ENCODE measurements at places on chromosomes 16 and 17.

DNA sequence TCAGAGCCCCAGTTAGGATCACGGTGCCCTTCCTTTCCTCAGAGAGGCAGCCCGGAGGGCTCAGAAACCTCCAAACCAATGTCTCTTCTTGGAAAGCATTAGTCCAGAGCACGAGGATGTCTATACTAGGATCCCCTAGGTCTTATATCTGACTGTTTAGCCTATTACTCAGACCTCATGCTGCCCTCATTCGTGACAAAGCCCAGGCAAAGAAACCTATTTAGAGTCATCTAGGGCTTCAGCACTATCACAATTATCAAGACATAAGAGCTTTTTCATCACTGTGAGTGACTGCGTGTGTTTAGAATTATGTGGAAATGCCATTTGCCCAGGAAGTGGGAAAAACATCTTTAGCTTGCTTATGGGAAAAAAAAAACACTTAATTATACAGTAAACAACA, 159.8 kb upstream of the NOL11 start:
- DNase-seq, result peak; percentile 21

GRCh38 chr17:10032118-10032852, 127.2 kb upstream of the RCVRN start:
- no peak for DNase-seq

GRCh38 chr16:57725151-57725550, 10.4 kb upstream of the KATNB1 start:
- no peak for DNase-seq

GRCh38 chr17:45316434-45317110, at the start of gene MAP3K14:
Gene MAP3K14, minus strand, starts transcription at chr17:45317020. Its CDS starts 26,275 bp downstream, at chr17:45290745.
- DNase-seq, result peak; percentile 79

GRCh38 chr17:19262650-19263631, 25.8 kb downstream of the EPN2 start:
- DNase-seq, result peak; percentile 41

- no peak for DNase-seq
These were observed 95.0 kb downstream of the PRKCB start for GRCh38 chr16:23930791-23931190.

GRCh38 chr17:17780922-17781590, 55.7 kb downstream of the SREBF1 start:
- no peak for DNase-seq

GRCh38 chr17:77319211-77320043, 178.7 kb downstream of the SEC14L1 start:
- peak; percentile 92 for DNase-seq

DNA sequence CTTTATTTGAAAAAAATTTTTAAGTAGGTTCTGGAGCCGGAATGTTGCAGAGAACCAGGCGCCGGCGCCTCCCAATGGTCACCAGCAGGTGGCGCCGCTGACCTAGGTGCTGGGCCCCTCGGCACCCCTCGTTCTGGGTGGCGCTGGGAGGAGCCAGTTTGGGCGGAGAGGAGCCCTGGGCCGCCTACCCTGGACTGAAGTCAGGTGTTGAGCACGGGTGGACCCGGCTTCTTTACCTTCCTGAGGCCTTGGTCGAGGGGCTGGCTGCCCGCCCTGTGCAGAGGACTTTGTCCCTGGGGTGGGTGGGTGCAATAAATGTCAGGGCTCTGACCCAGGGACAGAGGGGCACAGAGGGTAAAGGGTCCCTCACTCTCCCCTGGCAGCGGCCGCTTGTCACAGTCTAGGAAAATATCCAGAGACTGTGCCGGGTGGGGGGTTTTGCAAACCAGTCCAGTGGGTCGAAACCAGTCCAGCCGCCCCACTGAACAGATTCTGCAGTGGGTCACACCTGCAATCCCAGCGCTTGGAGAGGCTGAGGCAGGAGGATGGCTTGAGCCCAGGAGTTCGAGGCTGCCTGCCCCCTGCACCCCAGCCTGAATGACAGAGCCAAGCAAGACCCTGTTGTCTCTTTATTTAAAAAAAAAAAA, 30.1 kb upstream of the TNFRSF13B start:
- DNase-seq, result peak; percentile 53
